ENCODE measurements at places on chromosomes 2 and 18.
A peak's percentile ranks its signal among the peaks of the same experiment; 100 is the strongest.

GRCh38 chr2:134657650-134658250, 61.0 kb downstream of the TMEM163 start:
- peak; percentile 28 for DNase-seq

- no peak for DNase-seq
Observed at GRCh38 chr2:172339371-172340010, 87.9 kb upstream of the ITGA6 start.

DNA sequence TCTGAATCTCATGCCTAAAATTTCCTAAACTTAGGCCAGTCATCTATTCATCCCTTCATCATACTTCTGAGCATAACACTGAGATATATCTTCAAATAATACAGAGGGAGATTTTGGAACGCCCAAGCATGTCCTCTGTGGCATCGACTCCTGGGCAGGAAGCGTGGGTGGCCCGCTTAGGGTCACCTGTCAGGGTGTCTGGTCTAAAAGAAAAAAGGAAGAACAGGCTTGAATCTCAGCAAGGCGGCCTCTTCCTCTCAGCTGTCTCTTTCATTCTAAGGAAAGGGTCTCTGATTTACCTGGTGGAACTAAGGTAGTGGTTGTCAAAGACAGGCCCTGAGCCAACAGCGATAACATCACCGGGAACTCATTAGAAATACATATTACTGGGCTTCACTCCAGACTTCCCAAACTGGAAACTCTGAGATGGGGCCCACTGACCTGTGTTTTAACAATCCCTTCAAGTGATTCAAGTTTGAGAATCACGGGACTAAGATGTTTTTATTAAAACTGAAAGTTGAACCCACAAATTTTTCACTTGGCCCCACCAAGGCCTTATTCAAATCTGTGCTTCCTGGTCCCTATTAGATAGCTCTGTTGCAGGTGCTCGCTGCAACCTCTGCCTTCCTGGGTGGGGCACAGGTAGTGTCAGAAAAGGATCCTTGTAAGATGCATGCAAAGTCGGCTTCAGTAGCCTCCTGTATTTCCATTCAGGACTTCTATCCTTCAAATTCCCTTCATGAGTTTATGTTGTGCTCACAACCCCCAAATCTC, 162.3 kb upstream of the CCDC68 start:
- DNase-seq, result no peak

- no peak for DNase-seq
Observed at GRCh38 chr2:122216901-122217300, 461.4 kb downstream of the TSN start.

GRCh38 chr2:64792300-64792699, 138.6 kb upstream of the SERTAD2 start:
- DNase-seq, result no peak

- DNase-seq, result no peak
Observed at GRCh38 chr2:66109419-66109818, 325.5 kb upstream of the MEIS1 start.

DNA sequence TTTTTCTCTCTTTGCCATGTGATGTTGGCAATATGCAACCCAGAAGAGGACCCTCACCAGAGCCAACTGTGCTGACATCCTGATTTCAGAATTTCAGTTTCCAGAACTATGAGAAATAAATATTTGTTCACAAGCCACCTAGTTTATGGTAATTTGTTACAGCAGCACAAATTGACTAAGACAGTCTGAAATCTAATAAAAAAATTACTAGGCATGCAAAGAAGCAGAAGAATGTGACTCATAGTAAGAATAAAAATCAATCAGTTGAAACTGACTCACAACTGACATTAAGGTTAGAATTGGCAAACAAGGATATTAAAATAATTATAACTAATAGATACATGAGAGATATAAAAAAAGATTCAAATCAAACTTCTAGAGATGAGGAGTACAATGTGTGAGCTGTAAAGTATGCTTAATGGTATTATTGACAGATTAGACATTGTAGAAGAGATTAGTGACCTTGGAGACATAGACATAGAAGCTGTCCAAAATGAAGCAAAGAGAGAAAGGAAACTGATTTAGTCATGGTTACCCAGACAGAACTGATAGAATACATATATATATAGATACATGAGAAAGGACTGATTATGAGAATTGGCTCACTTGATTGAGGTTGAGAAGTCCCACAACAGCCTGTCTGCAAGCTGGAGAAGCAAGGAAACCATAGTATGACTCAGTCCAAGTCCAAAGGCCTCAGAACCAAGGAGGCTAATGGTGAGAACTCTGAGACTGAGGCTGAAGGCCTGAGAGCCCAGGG, 27.8 kb upstream of the TTC39C start:
- no peak for DNase-seq

GRCh38 chr18:75618146-75618545, 190.6 kb upstream of the SMIM21 start:
- DNase-seq, result no peak

GRCh38 chr18:46677611-46678010, 20.6 kb upstream of the LOXHD1 start:
- DNase-seq, result no peak

- no peak for DNase-seq
Observed at GRCh38 chr2:10163498-10164486, 41.3 kb downstream of the RRM2 start.

DNA sequence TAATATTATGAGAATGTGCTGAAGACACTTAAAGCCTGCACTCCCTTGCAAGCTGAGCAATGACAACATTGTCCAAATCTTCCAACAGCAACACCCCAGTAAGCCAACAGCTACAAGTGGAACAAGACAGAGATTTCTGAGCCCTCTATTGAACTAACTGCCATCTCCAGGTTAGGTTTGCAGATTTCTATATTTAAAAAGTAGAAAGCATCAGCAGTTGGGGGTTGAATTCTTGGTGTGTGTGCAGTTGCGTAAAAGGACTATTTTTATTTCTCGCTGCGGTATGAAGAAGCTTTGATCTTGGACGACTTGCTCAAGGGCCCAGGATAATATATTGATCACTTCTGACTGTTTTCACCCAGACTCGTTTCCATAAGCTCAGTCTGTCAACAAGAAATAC, 106.2 kb upstream of the ZFP36L2 start:
- no peak for DNase-seq

DNA sequence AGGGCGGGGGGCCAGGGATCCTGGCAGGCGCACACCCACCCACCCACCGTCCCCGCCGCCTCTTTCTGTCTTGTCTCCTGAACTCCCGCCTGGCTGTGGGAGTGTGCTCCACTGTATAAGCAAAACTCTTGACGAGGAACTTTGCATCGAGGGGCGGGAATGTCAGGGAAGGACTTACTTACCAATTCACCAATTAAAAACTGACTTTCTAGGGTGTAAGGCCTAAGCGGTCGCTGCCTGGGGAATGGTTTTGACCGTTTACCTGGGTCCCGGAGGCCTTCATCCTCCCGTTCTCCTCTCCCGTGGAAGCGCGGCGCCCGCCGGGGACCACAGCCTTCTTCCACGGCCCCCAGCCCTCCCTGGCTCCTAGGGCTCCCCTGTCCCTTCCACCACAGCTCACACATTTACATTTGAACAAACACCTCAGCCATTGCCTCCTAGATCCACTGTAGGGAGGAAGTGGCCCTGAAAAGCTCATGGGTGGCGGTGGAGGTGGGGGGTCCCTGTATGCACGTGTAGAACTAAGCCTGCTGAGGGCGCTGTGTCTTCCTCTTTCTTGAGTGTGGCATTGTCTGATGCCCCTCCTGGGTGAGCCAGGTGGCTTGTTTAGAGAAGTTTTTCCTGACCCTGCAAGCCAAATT, 8.9 kb downstream of the ASIC4 start:
- DNase-seq, result no peak

GRCh38 chr2:15031745-15032240, 399.3 kb downstream of the LRATD1 start:
- DNase-seq, result no peak

DNA sequence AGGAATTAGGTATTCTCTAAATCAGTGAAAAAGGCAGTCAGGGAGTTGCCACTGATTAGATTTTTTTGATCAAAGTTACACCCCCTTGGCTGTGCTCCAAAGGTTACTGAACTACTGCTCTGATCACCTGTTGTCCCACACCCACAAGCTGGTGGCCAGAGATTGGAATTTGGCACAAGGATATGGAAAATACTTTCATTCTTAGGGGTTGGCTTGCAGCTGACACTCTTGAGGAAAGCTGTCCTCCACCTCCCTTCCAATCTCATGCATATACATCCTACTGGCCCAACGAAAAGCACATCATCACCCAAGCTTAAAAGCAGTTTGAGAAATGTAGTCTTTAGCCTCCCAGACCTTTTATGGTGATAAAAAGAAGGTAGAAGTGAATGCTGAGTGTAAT, 329.5 kb upstream of the CHAC2 start:
- DNase-seq, result no peak

DNA sequence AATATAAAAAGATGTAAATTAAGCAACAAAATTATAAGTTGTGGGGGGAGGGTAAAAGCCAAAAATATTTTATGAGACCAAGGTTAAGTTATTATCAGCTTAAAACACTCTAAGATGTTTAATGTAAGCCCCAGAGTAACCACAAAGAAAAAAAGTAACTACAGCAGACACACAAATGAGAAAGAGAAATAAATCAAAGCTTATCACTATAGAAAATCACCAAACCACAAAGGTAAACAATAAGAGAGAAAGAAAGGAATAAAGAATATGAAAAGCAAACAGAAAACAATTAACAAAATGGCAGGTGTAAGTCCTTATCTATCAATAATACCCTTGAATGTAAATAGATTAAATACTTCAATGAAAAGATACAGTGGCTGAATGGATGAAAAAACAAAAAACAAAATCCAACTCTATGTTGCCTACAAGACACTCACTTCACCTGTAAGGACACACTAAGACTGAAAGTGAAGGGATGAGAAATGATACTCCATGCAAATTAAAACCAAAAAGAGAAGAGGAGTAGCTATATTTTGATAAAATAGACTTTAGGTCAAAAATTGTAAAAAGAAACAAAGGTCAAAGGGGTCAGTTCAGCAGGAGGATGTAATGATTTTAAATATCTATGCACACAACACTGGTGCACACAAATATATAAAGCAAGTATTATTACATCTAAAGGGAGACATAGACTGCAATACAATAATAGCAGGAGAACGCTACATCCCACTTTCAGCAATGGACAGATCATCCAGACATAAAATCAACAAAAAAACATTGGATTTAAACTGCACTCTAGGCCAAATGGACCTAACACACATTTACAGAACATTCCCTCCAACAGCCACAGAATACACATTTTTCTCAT, 80.7 kb downstream of the PTPN2 start:
- DNase-seq, result no peak

- DNase-seq, result no peak
Observed at GRCh38 chr2:204982303-204982702, 437.0 kb downstream of the PARD3B start.

DNA sequence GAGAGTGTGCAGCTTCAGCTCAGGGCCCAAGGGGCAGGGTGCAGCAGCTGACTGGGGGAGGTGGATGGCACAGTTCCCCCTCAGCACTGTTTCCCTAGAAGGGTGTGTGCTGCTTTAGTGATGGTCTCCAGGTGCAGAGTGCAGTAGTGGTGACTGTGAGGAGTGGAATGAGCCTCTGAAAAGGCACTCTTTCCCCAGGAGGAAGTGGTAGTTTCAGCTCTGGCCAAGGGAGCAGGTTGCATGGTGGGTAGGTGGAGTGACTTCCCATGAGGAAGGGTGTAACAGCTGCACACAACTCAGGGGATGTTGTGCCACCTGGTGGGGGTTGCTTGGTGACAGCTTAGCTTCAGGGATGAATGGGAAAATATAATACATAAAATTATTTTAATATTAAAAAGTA, 251.5 kb upstream of the NXPH2 start:
- peak; percentile 25 for DNase-seq

GRCh38 chr2:161238560-161239325, 69.5 kb upstream of the PSMD14 start:
- DNase-seq, result peak; percentile 49

DNA sequence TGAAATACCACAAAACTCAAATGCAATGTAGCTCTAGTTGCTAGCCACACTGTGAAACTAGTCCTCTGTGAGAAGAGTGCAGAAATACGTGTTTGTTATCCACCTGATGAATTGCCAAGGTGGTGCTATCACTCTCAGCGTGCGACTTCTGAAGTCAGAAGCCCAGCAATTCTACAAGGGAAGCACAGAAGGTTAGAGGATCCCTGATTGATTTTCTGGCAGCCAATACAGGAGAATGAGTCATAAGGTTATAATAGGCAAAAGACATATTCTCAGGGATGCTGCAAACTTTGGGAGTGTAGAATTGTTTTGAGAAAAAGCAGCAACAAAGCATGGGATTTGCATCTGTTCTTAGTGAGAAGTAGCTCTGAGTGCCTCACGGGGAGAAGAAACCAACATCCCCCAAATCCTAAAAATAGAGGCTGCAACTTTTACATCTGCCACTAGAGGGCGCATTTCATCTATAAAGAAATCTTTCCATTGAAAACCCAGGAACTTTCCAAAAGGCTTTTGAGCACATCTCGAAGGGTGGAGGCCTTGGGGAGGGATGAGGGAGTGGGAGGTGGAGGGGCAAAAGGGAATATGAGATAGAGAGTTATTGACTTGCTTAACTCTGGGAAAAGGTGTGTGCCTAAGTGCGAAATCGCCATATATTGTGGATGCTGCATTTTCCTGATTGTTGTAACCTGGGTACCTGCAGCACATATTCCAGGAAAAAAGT, 78.0 kb downstream of the TMEM182 start:
- DNase-seq, result peak; percentile 54

DNA sequence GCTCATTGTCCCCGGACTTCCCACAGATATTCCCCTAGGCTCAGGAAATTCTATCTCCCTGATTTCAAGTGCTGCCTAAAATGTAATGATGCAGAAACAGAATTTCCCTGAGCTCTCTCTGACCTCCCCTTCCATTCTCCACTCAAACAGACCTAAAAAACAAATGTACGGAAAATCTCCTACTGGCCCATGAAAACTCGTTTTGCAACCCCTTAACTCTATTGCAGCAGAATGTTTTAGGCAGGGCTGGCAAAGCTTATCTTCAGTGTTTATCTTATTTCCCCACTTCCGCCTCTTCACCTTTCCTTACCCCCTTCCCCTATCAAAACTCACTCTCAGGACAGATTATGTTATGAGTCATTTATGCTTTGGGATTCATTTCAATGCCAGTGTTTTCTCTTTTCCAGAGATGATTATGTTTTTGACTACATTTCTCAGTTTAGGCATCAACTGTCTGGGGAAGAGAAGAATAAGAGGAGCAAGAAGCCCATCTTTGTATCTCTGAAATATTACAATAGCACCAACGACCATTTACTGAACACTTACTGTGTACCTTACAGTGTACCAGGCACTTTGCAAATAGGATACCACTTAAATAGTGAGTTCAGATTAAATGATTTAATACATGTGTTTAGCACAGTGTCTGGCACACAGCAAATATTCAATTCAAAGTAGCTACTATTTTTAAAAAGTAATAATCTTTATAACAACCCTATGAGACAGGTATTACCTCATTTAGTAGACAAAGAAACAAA, 53.9 kb upstream of the STPG4 start:
- no peak for DNase-seq

DNA sequence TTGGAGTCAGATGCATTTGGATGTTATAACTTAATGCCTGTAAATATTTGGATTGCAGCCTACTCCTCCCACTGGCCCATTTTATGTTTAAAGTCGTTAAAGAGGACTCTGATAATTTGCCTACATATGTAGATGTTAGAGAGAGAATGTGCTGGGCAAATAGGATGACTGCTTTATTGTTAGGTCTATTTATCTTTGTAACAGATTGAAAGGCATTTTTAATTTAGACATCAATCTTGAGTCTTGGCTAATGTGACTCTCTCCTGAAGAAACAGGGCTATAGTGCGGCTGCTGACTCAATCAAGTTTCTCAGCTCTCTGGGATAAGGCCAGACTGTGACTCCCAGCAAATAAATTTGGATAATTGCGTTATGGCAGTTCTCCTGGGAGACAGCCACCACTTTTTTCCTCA, 1101.4 kb downstream of the CBLN2 start:
- DNase-seq, result no peak

All from endothelial cell (in vitro differentiated cells).